ENCODE measurements at places on chromosomes 5 and 9.
A peak's percentile ranks its signal among the peaks of the same experiment; 100 is the strongest.

DNA sequence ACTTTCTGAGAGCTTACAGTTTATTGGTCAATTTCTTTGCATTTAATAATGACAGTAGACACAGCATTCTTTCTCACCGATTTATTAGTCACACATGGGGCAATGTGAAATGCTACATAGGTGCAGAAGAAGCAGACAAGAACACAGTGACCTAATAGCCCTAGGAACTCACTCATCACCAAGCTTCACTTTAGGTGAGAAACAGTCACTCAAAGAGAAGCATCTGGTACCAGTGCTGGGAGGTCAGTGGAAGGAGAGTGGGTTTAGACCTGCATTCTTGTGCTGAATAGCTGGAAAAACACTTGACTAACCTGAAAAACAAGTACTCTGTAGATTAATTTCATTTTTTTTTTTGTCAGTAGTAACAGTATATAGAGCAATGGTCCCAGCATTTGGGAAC is 179.6 kb downstream of the GRIA1 start:
- no peak for DNase-seq

GRCh38 chr5:73459366-73459765 is 10.8 kb upstream of the FOXD1 start:
- no peak for DNase-seq

GRCh38 chr5:150137168-150137957 is 18.3 kb downstream of the PDGFRB start:
- no peak for DNase-seq

GRCh38 chr9:24939109-24939850 is 393.6 kb upstream of the IZUMO3 start:
- DNase-seq: no peak

DNA sequence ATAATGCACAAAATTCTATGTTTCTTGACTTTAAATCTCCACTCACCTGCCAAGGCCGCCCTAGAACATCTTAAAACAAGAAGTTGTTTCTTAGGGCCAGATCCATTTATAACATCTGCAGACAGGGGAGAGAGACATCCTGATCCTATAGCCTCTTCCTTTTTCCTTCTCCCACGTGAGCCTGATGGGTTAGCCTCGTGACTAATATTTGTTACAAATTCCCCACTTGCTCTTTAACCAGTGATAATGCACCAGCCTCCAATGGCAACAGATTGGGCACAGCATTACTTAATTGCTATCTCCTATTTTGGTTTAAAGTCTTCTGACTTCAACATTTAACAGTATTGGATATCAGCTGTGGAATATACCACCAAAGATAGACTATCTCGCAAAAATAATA is 196.5 kb downstream of the GADD45G start:
- no peak for DNase-seq

- peak; percentile 1 for DNase-seq
Measured at GRCh38 chr9:122777935-122778627, 10.7 kb upstream of the OR5C1 start.

- peak; percentile 4 for DNase-seq
Measured at GRCh38 chr9:16417161-16417560, 453.3 kb downstream of the BNC2 start.

DNA sequence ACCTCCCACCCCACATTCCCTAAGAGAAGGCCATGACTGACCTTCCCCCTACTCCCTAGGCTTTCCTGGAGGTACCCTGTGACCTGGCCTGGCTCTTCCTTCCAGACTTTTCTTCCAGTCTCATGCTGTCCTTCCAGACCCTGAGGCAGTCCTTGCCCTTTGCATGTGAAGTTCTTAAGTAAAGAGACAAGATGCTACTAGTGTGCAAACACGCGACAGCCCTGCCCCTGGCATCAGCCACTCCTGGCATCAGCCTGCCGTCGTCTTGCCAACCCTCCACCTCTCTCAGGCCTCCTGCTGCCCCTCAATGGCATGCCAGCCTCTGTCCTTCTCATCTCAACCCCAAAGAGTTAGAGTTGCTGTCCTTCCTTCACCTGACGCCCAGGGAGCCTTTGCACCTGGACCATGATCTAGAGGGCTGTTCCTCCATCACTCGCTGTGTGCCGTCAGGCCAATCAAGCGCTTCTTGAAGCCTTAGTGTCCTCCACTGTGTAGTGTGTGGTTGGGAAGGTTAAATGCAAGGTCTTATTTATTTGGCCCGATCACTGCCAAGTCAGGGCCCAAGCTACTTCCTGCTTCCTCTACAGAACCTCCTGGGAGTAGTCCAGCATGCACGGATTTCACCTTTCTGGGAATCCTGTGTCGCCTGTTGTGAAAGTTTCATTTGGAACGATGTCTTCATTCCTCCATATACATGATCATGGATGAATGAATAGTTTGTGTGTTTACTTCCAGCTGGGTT is 61.9 kb downstream of the WWC1 start:
- DNase-seq: no peak

- DNase-seq: no peak
Measured at GRCh38 chr9:37035648-37036370, 1.7 kb upstream of the PAX5 start.

- DNase-seq: no peak
Measured at GRCh38 chr5:180291234-180291940, 496 bp downstream of the MAPK9 start.

DNA sequence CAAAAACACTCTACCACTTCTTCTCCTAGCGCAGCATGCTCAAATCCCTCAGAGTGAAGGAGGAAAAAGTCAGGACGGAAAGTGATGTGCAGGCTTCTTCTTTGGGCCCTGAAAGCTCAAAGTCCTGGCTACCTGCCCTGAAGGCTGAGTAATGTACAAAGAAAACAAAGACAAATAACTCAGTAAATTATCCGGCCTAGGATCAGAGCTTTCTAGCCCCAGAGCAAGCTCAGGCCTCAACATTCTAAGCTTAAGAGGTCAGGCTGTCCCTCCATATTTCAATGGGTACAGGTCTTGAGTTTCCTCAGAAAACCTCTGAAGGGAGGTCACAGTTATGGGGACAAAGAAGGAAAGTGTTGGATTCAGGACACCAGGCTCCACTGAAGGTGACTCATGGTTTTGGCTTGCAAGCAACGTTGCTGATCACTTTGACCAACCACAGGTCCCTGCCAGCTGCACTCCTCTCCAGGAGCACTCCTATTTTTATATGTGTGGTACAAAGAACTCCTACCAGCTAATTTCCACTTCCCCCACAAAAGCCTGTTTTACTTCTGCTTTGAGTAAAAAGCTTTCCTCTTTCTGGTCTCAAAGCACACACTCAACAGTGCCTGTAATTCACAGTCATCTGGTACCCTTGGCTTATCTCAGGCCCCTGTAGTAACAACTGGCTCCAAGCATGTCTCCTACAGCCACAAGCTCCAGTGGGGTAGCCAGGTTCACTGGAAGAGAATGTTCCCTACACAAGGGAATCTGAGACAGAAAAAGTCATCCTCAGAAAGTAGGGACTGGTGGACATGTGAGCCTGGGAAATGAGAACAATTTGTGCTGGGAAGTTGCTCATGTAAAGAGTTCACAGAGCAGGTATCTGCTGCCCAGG is 115.7 kb downstream of the UGCG start:
- DNase-seq: peak; percentile 82

GRCh38 chr5:83001796-83002381 is 75.3 kb downstream of the TMEM167A start:
- no peak for DNase-seq

GRCh38 chr5:173413471-173413982 is 85.3 kb upstream of the STC2 start:
- DNase-seq: no peak

DNA sequence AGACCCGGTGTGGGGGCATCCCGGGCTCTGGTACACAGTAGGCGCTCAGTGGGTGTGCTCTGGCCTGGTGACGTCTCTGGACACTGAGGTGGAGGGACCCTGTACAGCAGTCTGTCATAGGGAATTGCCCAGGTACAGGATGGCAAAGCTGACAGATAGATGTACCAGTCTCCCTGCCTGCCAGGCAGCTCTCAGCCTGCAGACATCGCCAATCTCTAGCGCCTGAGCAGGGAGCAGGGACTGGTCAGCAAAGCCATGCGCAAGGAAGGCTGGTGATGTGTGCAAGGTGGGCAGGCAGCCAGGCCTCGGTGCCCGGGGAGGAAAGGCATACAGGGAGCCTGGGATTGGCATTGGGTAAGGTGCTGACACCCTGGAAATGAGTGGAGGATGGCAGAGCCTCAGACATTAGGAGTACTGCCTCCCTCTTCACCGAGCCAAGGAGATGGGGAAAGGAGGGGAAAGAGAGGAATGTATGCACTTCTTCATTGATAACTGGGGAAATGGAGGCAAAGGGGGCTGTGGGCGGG is 33.9 kb upstream of the BRD3 start:
- DNase-seq: no peak

DNA sequence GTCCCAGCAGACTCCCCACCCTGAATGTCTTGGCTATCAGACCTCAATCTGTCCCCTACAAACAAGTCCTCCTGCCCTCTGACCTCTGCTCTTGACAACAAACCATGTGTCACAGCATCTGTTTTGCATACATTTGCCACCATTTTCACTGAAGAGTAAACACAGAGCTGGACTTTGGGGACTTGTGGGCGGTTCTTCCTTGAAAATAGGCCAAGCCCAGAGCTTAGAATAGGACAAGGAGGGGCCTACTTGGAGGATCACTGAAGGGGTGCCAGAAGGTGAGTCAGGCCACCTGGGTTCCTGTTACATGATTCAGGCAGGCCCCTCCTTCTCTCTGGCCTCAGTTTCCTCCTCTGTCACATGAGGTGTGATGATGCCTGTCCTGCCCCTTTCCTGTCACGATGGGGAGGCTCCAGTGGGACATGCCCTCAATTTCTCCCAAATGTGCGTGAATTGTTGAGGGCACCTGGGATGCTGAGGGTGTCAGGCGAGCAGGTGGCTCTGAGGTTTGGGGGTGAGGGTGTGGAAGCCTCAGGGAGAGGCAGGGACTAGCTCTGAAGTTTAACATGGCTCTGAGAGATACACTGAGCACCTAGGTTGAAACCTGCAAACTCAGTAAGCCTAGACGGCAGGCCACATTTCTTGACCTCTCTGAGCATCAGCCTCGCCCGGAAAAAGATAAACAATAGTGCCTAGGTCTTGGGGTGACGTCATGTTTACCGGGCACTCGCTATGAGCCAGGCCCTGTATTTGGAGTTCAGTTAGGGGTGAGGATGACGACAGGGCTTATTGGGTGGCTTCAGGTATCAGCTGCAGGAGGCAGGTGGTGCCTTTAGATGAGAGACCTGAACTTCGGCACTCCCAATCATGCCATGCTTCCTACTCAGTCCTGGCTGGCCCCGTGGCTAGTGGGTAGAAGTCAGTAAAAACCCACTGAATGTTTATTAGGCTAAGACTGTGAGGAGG is 107.6 kb upstream of the PITX1 start:
- no peak for DNase-seq

DNA sequence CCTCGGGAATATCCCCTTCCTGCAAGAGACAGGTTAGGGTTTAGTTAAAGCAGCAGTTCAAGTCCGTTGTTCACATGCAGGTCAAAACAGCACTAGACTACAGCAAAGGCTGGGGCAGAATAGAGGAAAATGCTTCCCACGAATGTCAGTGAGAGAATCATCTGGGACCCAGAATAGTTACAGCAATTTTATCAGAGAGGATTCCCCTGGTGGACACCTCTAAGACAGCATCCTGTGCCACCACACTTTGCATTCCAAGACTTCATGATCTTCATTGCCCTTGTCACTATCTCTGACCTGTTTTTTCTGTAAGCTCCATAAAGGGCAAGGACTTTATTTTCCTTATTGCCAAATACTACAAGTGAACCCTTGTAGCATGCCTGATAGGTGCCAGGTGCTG is 12.9 kb downstream of the GRXCR2 start:
- no peak for DNase-seq

DNA sequence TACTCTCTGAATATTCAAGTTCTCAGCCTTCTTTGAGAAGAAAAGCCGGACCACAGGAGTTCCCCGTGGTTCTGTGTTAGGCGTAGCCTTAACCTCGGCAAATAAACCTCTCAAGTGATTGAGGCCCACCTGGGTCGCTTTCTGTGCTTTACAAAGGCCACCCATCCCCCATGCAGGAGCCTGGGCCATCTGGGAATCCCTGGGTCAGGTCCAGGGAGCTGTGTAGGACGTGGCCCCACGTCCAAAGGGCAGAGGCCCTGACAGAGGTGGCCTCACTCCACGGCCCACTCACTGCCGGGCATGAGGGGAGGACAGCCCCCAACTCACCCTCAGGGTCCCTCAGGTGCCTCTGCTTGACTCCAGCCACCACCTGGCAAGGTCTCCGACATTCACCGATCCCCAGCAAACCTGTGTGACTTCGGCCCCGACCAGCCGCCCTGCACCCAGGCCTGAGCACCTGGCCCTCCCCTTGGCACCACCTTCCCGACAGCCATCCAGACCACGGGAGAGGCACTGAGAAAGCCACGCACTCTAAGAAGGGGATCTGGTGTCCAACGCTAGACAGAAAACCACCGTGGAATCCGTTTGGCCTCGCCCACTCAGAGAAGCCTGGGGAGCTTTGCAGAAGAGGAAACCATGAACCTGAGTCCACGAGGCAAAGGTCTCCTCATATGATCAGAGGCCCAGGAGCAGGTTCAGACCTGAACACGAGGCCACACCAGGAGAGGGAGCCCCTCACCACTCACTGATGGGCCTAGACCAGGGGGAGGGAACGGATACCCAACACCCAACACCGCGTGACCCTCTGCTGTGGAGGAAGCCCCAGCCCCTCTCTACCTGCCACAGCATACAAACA is 4.5 kb downstream of the SLC12A7 start:
- DNase-seq: no peak

DNA sequence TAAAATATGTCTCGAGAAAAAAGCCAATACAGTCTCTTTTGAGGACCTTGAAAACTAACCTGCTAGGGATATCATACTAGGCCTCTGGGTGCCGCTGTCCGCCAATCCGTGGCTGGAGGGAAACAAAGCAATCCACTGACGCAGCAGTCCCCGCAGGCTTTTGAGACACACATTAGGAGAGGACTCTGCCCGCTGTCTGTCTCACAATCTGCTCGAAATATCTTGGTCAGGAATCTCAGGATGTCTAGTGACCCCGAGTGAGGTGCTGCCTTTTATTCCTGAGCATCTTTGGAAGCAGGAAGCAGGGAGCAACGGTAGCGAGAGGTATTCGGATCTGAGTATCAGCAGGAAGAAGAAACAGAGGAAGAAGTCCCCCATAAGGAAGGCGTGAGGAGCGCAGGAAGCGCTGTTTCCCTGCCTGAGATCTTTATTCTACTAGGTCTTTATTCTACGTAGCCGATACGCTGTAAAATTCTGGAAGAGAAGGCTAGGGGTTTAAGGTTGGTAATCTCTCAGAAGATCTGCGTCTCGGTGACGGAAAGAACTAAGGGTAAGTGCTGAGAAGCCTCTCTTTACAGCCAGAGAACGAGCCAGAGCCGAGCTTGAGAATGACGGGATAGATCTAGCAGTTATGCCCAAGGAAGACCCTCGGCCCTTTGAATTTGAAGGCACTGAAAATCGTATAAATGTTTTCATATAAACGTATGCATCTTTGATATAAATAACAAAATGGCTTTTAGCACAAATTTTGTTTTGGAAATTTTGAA is 4.0 kb upstream of the PCDHGA1 start:
- peak; percentile 62 for DNase-seq

Data from pons (tissue), 1 donor.